ENCODE measurements at places on chromosomes 12 and 14. TPM values are rescaled to one million over a fixed set of nuclear protein-coding genes. Genes with fewer than 3 reads are reported as not detected.

- DNase-seq: no peak
These were observed 10.5 kb upstream of the SSTR1 start for GRCh38 chr14:38197001-38197783.

- DNase-seq: no peak
These were observed 157.0 kb downstream of the MYRFL start for GRCh38 chr12:69981881-69982475.

DNA sequence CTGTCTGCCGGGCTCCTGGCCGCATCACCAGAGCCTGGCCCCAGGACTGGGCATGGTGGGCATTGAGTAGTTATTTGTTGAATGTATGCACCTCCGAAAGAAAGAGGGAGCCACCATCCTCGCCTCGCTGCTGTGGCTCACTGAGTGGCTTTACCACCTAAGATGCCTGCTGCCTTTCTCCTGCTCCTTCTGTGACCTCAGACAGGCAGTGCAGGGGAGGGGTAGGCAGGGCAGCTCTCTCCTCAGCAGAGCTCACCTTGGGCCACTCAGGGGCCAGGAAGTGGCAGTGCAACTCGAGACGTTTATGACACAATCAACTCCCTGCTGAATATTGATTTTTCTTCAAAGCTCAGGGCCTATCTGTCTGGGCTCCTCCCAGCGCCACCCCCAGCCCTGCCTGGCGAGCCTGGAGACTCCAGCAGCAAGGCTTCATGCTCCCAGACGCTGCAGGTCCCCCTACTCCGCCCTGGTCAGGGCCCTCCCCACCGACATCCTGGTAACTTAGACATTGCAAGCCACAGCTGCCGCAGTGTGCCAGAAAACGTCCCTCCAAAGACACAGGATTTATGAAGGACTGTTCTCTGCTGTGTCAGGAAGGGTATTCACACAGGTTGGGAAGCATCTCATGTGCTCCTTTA lies 84.3 kb upstream of the DIO3 start:
- peak; percentile 47 for DNase-seq

The DDX54 gene
- 58.6 TPM for polyA plus RNA-seq
